Head of caudate nucleus (tissue), 42 donors: ENCODE measurements at places on chromosomes 1 and 21.

- no peak for DNase-seq
Measured at GRCh38 chr21:20220586-20220985, 777.6 kb upstream of the NCAM2 start.

DNA sequence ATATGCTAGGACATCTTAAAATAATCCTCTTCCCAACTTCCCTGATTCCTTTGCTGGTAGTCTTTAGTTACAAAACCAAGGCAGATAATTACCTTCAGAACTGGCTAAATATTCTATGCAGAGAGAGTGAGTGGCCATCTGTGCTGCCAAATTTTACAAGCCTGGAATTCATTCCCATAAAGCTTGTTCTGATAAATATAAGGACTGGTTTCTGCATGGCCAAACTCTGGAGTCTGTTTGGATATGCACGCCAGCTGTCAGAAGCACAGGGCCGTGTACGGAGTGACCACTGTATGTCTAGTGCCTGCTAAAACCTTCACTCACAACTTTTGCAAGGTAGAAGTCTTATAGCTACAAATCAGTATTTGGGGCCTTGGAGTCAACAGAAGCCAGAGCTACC, 66.5 kb upstream of the RAVER2 start:
- no peak for DNase-seq

DNA sequence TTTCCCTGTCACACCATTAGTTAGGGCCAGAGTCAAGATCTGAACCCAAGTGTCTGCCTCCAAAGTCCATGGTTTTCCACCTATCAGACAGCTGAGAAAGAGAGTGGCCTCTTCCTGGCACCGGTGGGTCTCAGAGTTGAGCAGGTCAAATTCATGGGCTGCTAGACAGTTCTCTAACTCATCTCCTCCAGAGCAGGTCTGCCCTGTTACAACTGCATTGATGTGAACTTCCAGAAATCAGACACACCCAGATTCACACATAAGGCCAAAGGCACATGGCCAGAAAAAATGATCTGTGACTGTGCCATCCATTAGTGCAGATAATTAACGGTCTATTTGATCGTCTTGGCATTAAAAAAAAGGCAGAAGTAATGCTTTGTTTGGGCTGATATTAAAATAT, 17.5 kb downstream of the SMIM12 start:
- DNase-seq = no peak

DNA sequence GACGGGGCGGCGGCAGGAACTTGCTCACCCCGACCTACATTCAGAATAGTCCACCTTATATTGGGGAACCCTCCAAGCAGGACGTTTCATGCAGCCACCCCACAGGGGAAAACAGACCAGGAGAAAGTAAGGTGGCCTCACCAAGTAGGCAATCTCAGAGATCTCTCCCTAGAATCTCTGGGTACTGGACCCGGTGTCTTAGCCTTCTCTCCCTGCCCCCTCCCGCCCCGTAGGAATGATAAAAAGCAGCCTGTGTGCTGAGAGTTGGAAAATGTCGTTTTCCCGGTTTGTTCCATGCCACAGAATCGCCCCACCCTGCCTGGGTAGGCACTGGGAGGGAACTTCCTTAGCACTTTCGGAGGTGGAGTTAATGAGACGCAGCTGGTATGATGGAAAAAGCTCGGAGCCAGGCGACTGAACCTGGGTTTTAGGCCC, 789 bp upstream of the PTPN14 start:
- DNase-seq = peak; percentile 33

DNA sequence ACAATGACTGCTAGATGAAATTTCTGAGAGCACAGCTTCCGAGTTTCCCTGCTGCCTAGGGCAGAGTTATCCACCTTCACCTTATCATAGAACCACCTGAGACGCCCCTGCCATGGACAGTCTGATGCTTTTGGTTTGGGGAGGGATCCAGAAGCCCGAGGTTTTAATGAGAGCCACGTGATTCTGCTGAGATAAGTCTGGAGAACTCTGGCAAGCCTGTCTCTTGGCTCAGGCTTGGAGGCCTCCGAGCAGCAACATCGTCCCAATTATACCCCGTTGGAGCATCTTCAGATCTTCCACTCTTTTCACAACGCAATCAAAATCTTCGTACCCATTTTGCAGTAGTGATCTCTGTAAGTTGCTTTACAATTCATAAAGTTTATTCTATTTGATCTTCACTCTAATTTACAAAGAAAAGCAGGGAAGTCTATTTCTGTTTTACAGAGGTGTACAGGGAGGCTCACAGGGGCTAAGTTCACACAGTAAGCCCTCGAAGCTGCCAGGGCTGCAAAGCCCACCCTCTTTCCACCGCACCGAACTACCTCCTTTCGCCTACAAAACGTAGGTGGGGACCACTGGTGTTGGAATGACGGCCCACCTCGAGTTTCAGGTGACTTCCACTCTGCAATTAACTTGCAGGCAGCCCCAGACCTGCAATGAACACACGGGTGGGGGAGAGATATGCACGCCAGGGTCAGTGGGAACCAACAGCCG, 513 bp upstream of the HHAT start:
- DNase-seq = no peak

DNA sequence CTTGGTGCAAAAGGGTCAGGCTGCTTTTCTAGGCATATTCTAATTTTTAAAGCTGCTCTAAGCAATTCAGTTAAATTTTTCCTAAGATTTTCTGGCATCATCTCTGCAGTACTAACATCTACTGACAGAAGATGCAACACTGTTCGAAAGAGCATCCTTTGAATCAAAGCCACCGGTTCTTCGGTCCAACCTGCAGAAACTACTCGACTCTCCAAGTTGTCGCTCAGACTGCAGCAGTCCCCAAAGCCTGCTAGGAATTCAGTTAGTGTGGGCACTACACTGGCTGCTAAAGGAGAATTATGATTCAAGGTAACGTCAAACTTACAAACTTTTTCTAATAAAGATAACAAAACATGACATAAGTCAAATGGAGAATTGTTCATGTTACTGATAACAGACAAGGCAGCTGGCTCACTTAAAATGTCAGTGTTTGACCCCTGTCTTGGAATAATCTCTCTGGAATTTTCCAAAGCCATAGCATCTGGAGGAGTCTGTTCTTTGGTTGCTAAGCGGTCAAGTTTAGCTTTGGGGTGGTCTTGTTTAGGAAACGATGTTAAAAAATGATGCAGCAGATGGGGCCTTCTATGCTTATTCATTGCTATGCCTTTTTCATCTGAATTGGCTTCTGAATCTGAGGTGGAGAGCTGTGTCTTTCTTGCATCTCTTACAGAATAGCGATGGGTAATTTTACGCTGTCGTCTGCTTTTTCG, 56.9 kb downstream of the LYST start:
- no peak for DNase-seq

- DNase-seq = no peak
Measured at GRCh38 chr1:8047112-8047511, 21.0 kb upstream of the ERRFI1 start.

DNA sequence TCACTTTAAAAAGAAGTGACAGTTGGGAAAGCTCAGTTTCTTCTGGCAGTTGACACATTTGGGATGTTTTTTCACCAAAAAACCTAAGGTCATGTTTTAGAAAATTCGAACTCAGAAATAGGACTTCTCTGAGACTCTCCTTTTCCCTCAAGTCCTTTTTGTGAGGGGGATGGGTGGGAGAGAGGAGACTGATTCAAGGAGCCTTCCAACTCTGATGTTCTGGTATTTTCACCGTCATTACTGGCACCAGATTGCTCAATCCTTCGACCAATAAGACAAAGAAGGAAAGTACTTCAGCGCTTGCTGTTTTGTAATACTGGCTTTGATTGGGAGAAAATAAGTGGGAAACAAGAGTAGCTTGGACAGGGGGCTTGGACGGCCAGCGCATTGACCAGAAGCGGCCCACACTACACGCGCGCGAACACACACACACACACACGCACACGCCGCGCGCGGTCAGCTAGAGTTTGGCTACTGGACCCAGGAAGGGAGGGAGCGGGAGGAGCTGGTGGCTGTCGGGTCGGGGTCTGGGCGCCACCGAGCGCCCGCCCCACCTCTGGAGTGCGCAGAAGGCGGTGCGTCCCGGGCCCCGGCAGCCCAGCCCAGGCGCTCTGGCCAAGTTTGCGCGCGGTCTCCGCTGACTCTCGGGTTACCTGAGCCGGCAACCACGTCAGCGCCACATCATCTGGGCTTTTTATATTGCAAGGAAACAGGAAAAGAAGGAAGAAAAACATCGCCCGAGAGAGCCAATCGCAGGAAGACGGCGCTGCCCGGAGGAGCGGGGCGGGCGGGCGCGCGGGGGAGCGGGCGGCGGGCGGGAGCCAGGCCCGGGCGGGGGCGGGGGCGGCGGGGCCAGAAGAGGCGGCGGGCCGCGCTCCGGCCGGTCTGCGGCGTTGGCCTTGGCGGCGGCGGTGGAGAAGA, at the start of gene KCNK1:
TSS of gene KCNK1 (plus strand) at position 855 of the 921 bp plus-strand sequence. CDS start at position 921, 66 bp downstream.
- peak; percentile 58 for DNase-seq

DNA sequence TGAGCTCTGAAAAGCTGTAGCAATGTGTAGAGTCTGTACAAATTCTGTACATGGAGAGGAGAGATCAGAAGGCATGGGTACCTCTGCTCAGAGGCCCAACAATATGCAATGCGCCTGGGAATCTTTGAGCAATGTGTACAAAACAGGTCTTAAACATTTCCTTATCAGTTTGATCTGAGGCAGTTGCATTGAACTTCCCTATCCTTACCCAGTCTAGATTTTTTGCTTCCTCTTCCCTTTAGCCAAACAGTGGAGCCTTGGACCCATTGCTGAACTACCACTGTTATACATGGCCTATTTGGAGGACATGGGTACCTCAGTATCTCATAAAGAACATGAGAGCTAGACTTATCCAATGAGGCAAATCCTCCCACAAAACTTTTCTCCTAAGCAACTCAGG, 12.6 kb upstream of the MNDA start:
- no peak for DNase-seq

GRCh38 chr1:151287341-151287699, 5.2 kb downstream of the ZNF687 start:
- DNase-seq = no peak

GRCh38 chr1:210363119-210363518, 34.4 kb downstream of the HHAT start:
- DNase-seq = peak; percentile 32

- no peak for DNase-seq
Measured at GRCh38 chr1:36847186-36847585, 187.1 kb downstream of the GRIK3 start.

GRCh38 chr1:168591641-168592250, 15.3 kb downstream of the XCL1 start:
- no peak for DNase-seq

- DNase-seq = no peak
Measured at GRCh38 chr1:87004857-87005256, 90.4 kb downstream of the HS2ST1 start.

- DNase-seq = no peak
Measured at GRCh38 chr21:45511007-45511406, 31.2 kb downstream of the SLC19A1 start.

DNA sequence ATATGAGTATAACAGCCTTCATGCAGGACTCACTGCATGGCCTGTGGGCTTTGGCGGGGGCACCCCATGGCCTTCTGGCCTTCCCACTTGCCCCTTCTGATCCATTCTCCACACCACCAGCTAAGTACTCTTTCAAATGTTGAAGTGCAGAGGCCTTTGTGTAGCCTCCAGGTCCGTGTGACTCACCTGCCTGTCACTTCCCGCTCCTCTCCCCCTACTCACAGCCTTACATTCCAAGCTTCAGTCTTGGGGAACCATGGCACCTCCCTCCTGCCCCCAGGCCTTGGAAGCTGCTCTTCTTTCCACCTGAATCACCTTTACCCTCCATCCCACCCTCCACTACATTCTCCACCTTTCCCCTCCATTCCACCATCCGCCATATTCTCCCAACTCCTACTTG, 69.6 kb downstream of the PGM1 start:
- no peak for DNase-seq

DNA sequence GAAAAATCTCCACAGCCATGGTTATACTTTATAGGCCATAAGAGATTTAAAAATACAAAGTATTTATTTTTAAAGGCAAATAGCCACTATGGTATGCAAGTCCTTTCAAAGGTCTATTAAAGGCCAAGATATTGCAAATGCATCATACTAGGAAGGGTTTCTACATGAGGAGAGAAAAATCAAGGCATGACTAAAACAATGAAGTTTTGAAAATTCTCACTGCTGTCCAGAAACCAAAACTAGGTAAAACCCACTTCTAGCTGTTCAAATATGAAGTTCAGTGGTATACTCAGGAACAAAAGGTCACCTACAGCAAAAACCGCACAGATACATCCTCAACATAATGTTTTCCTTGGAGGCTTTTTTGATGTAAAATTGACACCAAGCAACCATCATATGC, 75.0 kb downstream of the EPS15 start:
- DNase-seq = no peak

GRCh38 chr21:42737951-42738590, 84.7 kb downstream of the PDE9A start:
- DNase-seq = peak; percentile 47

DNA sequence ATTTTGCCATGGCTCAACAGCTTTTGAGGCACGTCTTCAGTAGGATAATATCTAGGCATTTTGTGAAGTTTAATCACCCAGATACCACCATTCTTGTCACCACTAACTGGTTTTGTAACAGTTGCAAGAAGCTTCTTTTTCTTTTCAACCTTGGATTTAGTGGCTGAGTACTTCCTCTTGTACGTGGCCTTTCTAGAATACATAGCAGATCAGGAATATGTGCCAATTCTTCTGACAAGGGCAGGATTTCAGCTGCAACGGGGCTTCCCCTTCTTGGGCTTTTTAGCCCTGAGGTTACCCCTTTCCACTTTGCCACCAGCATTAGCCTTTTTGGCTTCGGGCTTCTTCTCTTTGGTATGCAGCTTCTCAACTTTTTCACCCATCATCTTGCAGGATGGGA, 79.3 kb upstream of the WARS2 start:
- no peak for DNase-seq

- no peak for DNase-seq
Measured at GRCh38 chr1:50934838-50935237, 25.2 kb downstream of the FAF1 start.

- no peak for DNase-seq
Measured at GRCh38 chr1:8184301-8184700, 133.6 kb upstream of the SLC45A1 start.

- no peak for DNase-seq
Measured at GRCh38 chr1:204841798-204842197, 28.9 kb upstream of the NFASC start.

DNA sequence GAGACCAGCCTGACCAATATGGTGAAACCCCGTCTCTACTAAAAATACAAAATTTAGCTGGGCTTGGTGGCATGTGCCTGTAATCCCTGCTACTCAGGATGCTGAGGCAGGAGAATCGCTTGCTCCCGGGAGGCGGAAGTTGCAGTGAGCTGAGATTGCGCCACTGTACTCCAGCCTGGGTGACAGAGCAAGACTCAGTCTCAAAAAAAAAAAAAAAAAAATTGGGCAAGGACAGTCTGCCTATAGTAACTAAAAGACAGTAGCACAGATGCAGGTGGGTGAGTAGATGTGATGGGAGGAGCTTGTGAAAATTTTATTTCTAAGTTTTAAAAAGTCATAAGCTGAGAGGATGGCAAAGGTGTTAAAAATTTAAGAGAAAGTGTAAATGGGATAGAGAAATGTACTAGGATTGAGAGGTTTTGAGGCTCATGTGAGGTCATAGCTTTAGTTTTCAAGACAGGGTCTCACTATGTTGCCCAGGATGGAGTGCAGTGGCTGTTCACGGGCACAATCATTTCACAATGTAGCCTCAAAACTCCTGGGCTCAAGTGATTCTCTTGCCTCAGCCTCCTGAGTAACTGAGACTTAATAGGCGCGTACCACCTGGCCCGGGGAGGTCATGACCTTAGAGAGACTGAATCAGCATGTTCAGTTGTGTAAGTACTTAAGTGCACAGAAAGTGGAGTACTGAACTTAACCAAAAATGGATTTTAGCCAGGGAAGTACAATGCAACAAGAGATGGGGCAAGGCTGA, 33.7 kb downstream of the PTP4A2 start:
- no peak for DNase-seq
